Upper lobe of right lung (tissue), 1 donor: ENCODE measurements at places on chromosomes 4 and X. TPM values are rescaled to one million over a fixed set of nuclear protein-coding genes. Genes with fewer than 3 reads are reported as not detected.

- no peak for DNase-seq
These were observed 515.8 kb downstream of the INPP4B start for GRCh38 chr4:142330311-142330710.

FAM241A gene
- 6.3 TPM for total RNA-seq

DNA sequence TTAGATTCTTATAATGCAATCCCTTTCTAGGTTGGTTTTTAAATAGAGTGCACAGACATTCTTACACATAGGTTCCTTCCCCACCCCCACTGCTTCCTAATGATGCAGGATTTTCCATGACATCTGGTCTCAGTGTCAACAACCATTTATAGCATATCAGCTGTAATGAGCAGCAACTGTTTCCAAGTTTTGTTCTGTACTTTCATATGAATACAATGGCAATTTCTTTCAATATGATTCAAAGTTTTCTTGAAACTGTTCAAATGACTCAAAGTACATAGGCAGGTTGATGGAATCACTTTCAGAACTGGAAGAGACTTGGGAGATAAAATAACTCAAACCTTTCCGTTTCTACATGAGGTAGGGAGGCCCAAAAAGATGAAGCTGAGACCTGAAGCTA is 220.7 kb downstream of the CAMK2D start:
- no peak for DNase-seq

GRCh38 chr4:54737421-54737820 is 79.7 kb downstream of the KIT start:
- no peak for DNase-seq

- no peak for DNase-seq
These were observed 53.8 kb upstream of the ABCG2 start for GRCh38 chr4:88212253-88212561.

TMPRSS11F gene
- total RNA-seq = not detected

DMD gene
- total RNA-seq = 24.7 TPM

DNA sequence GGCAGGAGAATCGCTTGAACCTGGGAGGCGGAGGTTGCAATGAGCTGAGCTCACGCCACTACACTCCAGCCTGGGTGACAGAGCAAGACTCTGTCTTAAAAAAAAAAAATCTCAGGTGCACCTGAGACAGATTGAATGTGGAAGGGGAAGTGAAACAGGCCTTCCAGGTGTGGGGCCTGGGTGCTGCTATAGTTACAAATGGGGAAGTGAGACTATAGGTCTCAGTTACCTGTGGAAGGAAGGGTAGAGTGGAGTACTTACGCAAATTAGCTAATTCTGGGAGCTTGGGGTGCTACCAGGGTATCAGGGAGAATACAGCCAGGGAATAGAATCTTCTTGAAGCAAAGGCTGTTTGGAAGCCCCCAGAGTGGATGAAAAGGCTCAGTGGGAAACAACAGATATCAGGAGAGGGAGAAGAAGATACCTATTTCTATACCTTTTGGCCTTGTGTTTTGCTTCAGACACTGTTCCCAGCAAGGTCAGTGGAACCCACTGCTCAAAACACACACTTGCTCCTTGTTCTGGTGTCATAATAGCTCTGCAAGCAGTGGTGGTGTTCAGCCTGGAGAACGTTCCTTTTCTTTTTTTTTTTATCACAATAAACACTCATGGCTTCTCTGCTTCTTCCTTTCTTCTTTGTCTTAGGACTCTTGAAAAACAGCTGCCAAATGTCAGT is 7.0 kb downstream of the CD38 start:
- no peak for DNase-seq

- no peak for DNase-seq
These were observed 59.2 kb upstream of the PARM1 start for GRCh38 chr4:74873545-74874301.

- no peak for DNase-seq
These were observed 26.5 kb upstream of the HAND2 start for GRCh38 chr4:173556398-173557131.

XG gene
- 0.64 TPM for total RNA-seq

DNA sequence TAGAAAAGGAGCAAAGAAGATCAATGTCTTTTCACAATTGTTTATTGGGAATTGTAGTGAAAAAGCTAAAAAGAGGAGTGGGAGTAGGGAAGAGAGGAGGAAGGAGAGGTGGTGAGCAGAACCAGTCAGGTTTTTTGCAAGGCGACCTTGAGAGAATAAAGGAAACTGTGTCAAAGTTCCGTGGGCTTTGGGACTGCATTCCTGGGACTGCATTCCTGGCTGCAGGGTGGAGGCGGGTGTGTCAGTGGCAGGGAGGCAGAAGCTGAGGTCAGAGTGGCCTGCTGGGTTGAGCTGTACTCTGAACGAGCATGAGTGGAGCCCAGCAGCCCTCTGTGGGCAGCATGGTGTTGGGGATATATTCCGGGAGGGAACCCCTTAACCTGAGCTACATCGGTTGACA is 66.8 kb upstream of the UCP1 start:
- peak; percentile 73 for DNase-seq

DNA sequence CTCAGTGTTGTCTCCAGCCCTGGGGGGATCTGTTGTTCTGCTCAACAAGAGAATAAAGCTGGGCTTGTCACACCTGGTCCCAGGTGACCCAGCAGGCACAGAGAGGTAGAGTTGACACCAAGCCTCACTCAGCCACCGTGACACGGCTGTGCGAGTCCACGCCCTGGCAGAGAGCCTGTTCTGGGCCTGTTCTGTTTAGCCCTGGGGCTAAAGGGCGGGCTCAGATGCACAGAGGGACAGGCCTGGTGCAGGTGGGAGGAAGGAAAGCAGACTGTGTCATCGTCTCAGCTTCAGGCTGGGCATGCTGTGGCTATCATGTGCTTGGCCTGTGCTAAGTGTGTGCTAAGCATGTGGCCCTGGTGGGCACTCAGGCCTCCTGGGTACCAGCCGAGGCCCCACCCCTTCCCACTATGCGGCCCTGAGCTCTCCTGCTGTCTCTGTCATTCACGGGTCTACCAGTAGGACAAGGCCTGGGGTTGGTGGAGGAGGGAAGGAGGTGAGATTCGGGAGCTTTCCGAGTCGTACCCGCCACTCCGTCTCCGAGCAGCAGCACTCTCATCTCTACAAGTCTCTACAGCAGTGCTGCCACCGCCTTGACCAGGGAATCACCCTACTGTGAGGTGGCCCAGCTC is 10.8 kb downstream of the WFS1 start:
- DNase-seq = no peak

DNA sequence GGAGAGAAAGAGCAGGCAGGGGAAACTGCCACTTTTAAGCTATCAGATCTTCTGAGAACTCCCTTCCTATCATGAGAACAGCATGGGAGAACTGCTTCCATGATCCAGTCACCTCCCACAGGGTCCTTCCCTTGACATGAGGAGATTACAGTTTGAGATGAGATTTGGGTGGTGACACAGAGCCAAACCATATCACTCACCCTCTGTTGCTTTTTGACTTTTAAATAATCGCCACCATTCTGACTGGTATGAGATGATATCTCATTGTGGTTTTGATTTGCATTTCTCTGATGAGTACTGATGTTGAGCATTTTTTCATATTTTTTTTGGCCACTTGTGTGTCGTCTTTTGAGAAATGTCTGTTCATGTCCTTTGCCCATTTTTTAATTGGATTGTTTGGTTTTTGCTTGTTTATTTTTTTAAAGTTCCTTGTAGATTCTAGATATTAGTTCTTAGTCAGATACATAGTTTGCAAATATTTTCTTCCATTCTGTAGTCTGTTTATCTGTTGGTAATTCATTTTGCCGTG is 6.5 kb upstream of the PAQR3 start:
- DNase-seq = no peak

NUP62CL gene
- total RNA-seq = 0.78 TPM

DNA sequence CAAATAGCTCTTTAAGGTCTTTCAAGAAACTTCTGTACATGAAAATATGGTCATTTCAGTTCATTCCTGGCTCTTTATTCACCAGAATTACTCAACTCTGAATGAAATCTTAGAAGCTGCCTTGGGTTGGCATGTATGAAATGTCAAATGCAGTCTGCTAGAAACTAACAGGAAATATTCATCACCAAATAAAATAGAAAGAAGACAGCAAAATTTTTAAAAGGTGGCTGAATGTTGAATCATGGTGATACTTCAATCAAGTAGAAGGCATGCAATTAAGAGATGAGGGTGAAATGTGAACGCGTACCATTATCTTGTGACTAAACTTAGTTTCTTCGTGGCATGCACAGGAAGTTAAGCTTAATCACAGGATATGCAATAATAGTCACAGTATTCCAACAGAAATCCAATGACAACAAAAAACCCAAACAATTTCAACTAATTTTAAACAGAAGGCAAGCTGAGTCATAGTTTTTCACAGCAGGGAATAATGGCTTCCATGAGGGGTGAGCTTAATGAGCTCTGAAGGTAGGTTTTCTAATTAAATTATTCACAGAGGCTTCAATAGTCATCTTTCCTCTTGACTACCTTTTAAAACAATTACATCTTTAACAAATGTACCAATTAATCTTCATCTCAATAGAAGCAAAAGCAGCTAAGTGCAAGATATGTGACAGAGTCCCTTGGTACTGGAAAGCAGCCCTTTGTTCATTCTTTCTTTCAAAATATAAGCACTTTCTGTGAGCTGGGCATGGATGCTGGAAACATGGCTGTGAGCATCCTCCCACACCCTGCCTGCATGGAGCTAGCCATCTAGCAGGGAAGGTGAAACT is 44.5 kb downstream of the SCFD2 start:
- DNase-seq = no peak

DNA sequence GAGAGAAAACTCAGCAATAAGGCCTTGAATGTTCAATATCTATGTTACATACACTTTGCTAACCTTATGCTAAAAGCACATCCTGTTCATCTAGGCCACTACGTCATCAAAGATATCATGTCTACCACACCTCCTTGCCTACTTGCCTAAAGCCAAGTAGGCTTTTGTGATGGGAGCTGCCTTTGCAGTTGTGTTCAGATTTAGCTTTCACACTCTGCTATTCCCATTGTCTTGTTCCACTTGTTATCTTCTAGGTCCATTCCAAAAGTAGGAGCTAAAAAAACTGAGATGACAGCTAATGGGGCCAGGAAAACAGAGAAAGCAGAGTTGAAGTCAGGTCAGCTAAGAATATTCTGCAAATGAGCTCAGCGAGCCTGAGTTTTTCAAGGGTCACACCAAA is 153.6 kb upstream of the EDNRA start:
- DNase-seq = no peak

DNA sequence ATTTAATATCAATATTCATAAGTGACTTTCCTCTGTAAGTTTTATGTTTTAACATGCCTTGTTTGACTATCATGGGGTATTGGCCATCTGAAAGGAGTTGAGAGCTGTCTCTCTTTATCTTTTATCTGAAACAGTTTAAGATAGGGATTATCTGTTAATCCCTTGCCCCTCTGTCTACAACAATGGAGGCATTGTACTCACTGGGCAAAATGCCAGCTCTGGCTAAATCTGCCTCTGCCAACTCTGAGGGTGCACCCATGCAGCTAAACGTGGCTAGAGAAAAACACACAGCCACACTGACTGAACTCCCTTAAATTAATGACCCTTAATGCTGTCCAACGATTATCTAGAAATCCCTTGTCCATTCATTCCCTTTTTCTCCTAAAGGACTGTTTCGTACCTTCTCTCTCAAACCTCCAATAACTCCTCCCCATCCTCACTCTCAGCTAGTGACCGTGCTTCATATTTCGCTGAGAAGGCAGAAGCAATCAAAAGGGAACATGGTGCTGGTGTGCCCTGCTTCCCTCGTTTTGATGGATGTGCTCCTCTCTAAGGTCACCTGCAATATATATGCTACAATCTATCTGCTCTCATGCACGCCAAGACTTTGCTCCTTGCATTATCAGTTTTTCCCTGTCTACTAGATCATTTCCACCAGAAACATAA is 10.3 kb downstream of the PHKA2 start:
- DNase-seq = no peak

GRCh38 chr4:14178421-14178820 is 550.9 kb upstream of the BOD1L1 start:
- no peak for DNase-seq

GRCh38 chr4:145041378-145041777 is 56.6 kb downstream of the ANAPC10 start:
- no peak for DNase-seq

- DNase-seq = no peak
These were observed 85.5 kb downstream of the CAMK2D start for GRCh38 chr4:113675731-113676697.

DNA sequence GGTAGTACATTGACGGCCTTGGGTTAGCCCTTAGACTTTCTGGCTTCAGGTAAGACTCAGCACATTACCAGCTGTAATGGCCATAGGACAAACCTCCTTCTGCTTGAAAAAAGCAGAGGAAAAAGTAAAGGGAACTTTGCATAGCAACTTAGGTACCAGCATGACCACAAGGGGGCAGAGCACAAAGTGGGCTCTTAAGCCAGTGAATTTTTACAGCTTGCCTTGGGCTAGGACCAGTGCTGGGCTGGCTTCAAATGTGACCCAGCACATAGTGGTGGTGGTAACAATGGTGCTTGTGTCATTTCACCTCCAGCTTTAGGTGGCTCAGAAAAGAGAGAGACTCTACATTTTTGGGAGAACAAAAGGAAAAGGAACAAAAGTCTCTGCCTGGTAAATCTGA is 66.1 kb downstream of the KLHL4 start:
- DNase-seq = no peak

DNA sequence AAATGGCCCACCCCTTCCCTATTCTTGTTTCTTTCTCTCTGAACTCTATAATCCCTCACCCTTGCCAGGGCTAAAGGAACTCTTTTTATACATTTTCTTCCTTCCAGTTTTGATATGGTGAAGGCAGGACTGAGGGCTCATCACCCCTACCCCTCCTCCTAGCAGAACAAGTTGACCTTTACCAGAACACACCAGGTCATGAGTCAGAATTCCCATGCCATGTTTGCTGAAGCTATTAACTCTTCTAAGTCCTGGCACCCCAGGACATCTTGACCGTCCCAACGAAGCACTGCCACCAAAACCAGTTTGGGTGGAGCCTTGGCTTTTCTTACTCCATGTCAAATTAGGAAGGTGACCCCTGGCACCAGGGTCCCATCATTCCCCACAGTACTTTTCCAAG is 57.5 kb upstream of the DYNLT3 start:
- DNase-seq = no peak

DDX53 gene
- not detected for total RNA-seq

- peak; percentile 59 for DNase-seq
These were observed 6.3 kb upstream of the SORCS2 start for GRCh38 chr4:7186031-7186430.

DNA sequence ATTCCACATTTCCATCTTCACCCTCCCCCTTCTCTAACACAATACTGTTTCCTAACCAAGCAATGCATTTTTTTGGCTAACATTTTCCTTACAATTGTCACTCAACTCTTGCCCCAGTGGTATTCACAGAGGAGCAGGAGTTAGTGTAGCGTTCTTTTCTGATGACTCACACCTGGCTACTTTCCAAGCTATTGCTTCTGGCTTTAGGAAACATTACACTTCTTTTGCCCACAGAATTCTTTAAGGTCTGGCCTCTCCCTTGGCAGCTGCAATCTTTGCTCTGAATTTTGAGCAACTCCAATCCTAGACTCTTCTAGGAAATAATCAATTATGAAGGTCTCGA is 27.5 kb upstream of the PDGFC start:
- DNase-seq = no peak

GRCh38 chr4:15381806-15382338 is 46.0 kb upstream of the C1QTNF7 start:
- no peak for DNase-seq
